ENCODE measurements at places on chromosomes 4 and X.

GRCh38 chr4:185752872-185753271, 59.1 kb downstream of the SORBS2 start:
- DNase-seq: no peak

- no peak for DNase-seq
Measured at GRCh38 chrX:33447285-33447684, 235.9 kb upstream of the DMD start.

DNA sequence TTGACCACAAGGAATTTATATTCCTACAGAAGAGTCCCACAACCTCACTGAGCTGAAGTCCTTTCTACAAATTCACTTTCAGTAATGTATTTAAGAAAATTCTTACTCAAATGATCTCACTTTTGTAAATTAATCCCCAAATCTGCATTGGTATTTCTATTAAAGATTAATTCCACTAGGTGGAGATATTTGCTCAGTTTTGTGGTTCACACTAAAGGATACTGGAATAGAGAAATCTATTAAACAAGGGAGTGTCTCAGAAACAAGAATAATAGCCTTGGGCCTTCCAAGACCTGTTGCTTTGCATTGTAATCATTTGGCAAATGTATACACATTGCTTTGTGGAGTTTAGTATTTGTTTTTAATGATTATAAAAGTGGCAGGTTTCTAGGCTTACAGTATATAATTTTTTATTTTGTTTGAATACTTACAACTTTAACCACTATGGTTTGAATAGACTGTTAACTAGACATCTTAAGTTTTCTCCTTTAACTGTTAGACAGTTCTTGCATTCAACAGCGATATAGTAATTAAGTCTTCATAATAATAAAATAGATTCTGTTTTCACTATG, 25.9 kb downstream of the CFAP299 start:
- peak; percentile 44 for DNase-seq

DNA sequence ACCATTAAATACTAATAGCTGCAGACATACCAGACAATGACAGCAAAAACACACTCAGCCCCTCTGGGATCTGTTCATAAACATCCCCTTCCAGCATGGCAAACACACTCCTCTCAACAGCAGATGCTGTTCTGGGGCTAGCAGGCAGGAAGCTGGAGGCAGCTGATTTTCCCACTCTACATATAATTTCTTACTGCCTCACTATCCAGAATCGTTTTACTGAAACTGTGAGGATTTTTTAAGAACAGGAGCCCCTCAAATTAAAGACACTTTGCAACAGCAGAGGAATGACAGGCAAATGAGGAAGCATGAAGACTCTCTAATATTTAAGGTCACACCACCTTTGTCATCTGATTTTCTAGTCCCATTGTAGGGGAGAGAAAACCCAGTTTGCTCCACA, 2.2 kb downstream of the MAPK10 start:
- DNase-seq: no peak

DNA sequence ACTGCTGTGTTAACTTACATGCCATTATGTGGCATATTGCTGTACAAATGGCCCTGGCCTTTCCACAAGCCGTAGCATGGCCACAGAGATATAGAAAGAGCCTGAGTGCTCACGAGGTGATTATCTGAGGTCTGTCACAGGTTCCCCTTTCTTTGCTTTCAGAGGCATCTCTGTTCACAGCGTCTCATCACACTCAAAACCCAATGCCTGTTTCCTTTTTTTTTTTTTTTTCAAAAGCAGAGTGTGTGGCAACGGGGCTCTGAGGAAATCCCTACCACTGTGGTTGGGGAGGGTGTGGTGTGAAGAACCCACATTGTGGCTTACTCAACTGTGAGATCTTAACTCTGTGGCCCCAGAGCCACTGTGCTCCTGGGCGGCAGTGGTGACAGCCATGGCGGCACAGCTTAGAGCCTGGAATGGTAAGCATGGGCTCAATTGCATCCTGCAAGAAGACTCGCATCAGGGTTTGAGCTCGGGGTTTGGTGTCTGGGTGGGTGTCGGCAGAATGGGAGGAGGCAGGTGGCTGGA, 30.8 kb downstream of the RTL5 start:
- peak; percentile 85 for DNase-seq

- no peak for DNase-seq
Measured at GRCh38 chr4:25585901-25586523, 69.6 kb upstream of the SLC34A2 start.

DNA sequence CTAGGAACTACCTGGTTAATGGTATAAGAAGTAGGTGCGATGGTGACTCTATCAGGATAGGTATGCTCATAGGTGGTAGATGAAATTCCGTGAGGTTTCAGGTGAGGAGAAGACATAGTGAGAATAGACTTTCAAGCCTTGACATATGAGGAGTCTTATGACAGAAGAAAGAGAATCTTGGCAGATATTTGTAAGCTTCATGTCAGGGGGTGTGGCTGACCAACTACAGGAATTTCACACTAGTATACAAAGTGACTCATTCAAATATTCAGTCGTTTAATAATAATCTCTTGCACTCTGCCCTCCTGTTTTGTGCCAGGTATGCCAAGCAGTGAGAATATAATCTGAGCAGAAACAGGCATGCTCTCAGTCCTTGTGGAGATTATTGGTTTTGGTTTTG, 22.8 kb downstream of the PACRGL start:
- DNase-seq: no peak

- no peak for DNase-seq
Measured at GRCh38 chr4:42747971-42748370, 91.1 kb upstream of the ATP8A1 start.

GRCh38 chrX:27575565-27575964, 14.6 kb upstream of the DCAF8L2 start:
- no peak for DNase-seq

- DNase-seq: no peak
Measured at GRCh38 chr4:13368217-13368616, 115.9 kb downstream of the RAB28 start.
